Mammary epithelial cell (primary cell): ENCODE measurements at places on chromosomes 5 and 9. TPM values are rescaled to one million over a fixed set of nuclear protein-coding genes. Genes with fewer than 3 reads are reported as not detected.

INSL6 gene
- total RNA-seq = not detected

ATP10B gene
- not detected in 2 replicates for total RNA-seq

TMC1 gene
- not detected in 2 replicates for total RNA-seq

KIF2A gene
- total RNA-seq = 43.3 and 56.5 TPM in 2 replicates

ADGRV1 gene
- total RNA-seq = 0.50 TPM

SPATA6L gene
- 0.75 and 0.85 TPM in 2 replicates for total RNA-seq

JADE2 gene
- 34.2 and 49.6 TPM in 2 replicates for total RNA-seq

PCDHA9 gene
- 0.83 TPM for total RNA-seq

WDR31 gene
- 2.0 TPM for total RNA-seq

N4BP3 gene
- 2.2 and 2.3 TPM in 2 replicates for total RNA-seq

NIM1K gene
- under 0.01 TPM for total RNA-seq

FST gene
- 488 and 507 TPM in 2 replicates for total RNA-seq

SIMC1 gene
- 5.7 TPM for total RNA-seq

ISL1 gene
- 0.28 TPM in 1 of 2 replicates, not detected in the other for total RNA-seq

ANXA2R gene
- 2.2 TPM for total RNA-seq

STK32A gene
- 0.56 TPM in 1 of 2 replicates, not detected in the other for total RNA-seq

NKD2 gene
- total RNA-seq = not detected

GGTA1 gene
- not detected in 2 replicates for total RNA-seq

GFPT2 gene
- not detected in 2 replicates for total RNA-seq

ZNF658 gene
- 13.5 TPM for total RNA-seq

ADCY2 gene
- total RNA-seq = not detected in 2 replicates

GPR150 gene
- 0.50 TPM for total RNA-seq

PIP5K1B gene
- total RNA-seq = not detected in 2 replicates

TSLP gene
- total RNA-seq = 1.0 TPM

PRRX2 gene
- 0.33 TPM for total RNA-seq

NOTCH1 gene
- total RNA-seq = 189 and 237 TPM in 2 replicates

SPINK5 gene
- total RNA-seq = 0.19 and 0.40 TPM in 2 replicates

THBS4 gene
- under 0.01 TPM for total RNA-seq

ACOT12 gene
- not detected for total RNA-seq

PRKAA1 gene
- total RNA-seq = 68.7 and 73.4 TPM in 2 replicates

IL13 gene
- total RNA-seq = not detected

SOHLH1 gene
- total RNA-seq = not detected
